ENCODE measurements at places on chromosomes 2 and 18.

DNA sequence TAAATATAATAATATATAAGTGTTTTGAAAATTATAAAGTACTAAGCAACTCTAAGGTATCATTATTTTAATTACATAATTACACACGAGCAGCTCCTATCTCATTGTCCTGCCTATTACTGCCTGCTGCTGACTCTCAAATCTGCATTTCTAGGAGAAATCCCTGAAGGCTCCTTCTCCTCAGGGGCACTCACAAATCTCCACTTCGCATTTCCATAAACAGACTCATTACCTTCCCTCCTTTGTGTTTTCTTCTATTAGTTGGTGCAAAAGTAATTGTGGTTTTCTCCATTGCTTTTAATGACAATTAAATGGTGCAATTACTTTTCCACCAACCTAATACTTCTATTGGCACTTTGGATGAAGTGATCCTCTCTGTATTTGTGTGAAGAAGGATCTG is 135.0 kb upstream of the HNMT start:
- no peak for DNase-seq

- peak; percentile 66 for DNase-seq
Observed at GRCh38 chr18:57427429-57428201, 7.6 kb upstream of the ONECUT2 start.

DNA sequence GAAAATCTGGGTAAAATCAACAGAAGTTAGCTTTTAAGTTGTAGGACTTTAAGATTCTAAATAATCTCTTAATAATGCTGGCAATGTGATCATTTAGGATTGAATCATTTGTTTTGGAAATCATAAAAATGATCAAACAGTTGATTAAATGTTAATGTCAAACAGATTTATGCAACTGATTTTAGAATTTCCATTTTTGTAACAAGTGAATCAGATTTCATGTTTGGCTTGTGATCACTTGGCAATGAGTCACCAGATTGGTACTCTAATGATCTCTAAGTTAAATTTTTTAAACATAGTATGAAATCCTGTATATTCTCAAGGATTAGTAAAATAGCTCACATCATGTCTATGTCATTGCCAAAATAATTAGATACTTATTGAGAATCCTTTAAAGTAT is 50.1 kb upstream of the UNC80 start:
- DNase-seq, result no peak

- no peak for DNase-seq
Observed at GRCh38 chr2:180694445-180695421, 285.7 kb upstream of the UBE2E3 start.

- DNase-seq, result no peak
Observed at GRCh38 chr2:151067658-151068369, 193.8 kb downstream of the RBM43 start.

- peak; percentile 0 for DNase-seq
Observed at GRCh38 chr18:15165048-15165447, 417.1 kb downstream of the ANKRD30B start.

GRCh38 chr2:23916727-23917405 is 10.1 kb downstream of the ATAD2B start:
- peak; percentile 42 for DNase-seq

- no peak for DNase-seq
Observed at GRCh38 chr2:70420143-70420542, 118.3 kb upstream of the FAM136A start.

DNA sequence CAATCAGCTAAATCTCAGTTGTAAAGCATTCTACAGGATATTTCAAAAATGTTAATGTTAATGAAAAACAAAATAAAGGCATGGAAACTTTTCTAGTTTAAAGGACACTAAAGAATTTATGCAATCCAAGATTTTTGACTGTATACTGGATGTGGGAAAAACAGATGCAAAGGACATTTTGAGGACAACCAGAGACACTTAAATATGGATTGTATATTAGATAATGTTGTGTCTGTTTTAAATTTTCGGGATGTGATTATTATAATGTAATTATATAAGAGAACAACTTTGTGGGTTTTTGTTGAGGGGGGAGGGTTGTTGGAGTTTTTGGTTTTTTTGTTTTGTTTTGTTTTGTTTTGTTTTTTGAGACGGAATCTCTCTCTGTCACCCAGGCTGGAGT is 30.9 kb downstream of the PSMA8 start:
- DNase-seq, result no peak

DNA sequence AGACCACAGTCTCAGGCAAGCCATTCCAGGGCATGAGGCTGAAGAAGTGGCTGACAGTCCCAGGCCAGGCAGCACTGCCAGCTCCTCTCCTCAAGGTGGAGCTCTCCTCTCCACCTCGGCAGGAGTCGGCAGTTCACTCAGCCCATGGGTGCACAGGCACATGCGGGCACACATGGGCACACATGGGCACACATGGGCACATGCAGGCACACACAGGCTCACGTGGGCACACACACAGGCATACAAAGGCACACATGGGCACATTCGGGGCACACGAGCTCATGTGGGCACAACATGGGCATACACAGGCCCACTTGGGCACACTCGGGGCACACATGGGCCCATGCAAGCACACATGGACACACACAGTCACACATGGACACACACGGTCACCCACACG is 65.3 kb upstream of the TAF1B start:
- no peak for DNase-seq

GRCh38 chr2:182368996-182369395 is 57.8 kb downstream of the PDE1A start:
- DNase-seq, result no peak

DNA sequence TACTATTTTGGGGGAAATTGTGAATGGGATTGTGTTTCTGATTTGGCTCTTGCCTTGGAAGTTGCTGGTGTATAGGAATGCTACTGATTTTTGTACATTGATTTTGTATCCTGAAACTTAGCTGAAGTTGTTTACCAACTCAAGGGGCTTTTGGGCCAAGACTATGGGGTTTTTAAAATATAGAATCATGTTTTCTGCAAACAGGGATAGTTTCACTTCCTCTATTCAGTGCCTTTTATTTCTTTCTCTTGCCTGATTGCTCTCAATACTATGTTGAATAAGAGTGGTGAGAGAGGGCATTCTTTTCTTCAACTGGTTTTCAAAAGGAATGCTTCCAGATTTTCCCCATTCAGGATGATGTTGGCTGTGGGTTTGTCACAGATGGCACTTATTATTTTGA is 1383.8 kb upstream of the ACVR2A start:
- DNase-seq, result no peak

GRCh38 chr2:73776381-73776780 is 3.5 kb downstream of the DUSP11 start:
- no peak for DNase-seq

GRCh38 chr18:63074981-63075404 is 244.6 kb downstream of the BCL2 start:
- peak; percentile 84 for DNase-seq

DNA sequence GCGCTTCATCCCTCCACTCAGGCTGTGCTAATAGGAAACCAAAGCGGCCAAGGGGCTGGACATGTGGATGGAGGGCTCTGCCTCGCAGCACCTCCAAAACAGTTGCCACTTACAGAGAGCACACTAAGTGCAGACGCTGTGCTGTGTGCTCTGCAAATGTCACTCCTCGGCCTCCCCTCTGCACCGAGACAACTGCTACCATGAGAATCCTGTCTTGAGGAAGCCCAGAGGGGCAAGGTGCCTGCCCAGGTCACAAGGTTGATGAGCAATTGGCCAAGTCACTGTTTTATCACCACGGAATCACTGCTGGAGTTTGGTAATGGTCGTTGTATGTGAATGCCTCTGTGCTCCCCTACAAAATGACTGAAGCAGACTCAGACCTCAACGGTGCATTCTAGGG is 132.2 kb downstream of the SEPTIN10 start:
- DNase-seq, result no peak

DNA sequence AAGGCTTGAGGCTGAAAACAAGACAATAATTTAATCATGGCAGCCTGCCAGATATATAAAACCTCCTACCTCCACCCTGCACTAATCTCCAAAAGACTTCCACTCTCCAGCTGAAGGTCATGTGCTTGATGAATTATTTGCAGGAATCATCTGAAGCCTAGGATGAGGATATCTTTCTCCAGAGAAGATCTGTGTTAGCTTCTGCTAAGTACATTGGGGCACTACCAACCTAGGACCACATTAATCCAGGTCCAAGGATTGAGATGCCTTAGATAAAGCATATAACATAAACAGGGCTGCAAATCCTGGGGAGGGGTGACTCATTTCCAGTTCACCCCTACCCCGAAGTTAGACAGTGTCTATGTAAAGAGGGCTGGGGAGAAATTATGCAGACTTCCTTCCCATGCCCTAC is 80.5 kb upstream of the FRZB start:
- no peak for DNase-seq

DNA sequence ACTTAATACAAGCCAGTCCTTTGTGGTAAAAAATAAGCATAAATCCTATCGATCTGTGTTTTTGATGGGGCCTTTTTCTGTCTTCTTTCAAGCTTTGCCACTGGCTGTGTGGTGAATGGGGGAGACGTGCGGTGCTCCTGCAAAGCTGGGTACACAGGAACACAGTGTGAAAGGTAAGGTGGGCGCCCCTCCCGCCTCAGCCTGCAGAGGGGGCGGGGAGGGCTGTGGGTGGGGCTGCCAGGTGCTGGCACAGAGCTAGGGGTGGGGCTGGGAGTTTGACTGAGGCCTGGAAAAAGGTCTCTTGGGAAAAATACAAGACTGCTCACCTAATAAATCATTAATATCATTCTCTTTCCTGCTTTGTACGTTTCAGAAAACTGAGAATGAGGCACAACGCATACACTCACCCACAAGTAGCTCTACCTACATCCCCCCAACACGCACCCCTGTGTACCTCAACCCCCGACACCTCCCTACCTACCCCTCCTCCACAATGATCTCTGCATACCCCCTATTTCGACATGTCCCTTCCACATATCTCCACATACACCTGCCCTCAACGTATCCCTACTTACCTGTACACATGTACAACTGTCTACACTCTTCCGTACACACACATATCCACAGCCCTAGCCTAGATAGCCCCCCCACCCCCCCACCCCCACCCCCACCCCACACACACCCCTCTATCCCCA is 129.7 kb upstream of the TTC39C start:
- DNase-seq, result no peak

- no peak for DNase-seq
Observed at GRCh38 chr18:49846361-49846662, 33.0 kb upstream of the ACAA2 start.

DNA sequence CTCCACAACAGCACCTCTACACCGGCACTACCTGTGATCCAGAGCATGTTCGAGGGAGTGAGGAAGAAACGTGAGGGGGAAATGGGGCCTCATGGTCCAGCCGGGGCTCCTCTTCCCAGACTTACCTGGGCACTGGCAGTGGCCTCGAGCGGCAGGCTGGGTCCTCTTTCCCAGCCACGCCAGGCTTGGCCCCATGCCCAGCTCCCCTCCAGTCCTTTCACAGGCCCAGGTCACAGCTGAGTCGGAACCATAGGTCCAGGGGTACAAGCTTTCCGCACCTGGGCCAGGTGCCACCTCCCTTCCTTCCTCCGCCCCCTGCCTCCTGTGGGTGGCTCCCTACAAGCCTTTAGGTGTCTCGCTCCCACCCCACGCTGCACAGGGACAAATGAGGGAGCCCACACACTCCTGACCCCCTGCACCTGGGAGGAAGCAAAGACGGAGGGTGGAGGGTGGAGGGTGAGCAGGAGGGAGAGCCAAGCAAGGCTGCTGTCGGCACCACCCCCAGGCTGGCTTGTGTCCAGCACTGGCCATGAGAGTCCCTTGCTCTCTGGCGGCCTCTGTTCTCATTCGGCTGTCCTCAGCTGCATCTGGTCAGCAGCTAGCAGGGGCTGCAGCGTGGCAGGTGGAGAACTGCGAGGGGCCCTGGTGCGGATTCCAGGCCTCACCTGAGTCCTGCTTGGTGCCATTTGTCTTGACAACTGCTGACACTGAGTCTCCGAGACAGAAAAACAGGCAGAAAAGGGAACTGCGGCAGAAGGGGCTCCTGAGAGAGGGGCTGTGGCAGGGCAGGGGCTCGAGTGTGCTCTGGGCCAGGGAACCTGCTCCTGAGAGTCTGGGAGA is 26.8 kb downstream of the ADRA2B start:
- DNase-seq, result no peak

DNA sequence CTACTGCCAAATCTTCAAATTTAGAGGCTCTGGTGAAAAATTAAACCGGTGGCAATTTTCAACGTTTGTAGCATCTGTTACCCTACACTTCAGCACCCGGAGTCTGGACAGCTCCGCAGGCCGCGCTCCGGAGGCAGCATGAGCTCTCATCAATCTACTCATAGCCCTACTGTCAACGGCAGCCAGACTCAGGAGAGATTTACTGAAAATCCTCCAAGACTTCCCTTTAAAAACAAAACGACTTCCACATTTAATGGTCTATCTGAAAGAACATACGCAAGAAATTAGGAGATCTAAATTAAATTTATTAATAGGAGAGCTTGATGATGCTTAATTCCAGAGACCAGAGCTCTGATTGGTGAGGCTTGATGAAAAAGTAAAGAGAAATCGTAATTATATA is 970 bp upstream of the ADCYAP1 start:
- DNase-seq, result peak; percentile 73

DNA sequence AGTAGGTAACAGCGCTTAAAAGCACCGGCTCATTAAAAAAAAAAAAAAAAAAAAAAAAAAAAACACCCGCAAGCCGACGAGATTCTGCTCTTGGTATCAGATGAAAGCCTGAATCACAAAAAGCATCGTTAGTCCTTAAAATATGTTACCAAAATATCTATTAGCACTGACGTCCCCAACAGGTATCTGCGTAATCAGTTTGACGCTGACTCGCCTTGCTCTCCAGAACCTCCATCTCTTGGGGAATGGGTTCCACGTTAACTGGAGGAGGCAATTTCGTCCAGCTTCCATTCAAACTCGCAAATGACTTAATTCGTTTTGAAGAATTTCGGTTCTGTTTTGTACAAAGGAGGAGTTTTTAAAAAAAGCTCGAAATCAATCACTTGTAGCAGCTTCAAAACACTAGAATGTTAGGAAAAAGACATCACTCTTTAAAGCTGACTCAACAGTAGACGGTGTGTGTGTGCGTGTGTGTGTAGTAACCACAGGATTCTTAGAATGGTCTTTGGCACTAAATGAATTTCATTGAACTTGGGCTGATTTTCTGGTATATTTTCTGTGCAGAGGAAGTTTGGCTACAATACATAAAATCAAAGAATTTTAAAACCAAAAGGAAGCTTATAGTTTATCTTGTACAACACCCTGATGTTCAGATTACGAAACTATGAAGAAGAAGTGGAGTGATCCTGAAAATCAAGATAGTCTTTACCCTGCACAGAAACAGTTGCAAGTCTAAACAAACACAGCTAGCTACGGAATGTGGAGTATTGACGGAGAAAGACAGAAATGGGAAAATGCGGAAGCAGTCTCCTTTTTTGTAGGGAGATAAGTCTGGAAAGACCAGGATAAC is 1.1 kb upstream of the PGAP1 start:
- no peak for DNase-seq

DNA sequence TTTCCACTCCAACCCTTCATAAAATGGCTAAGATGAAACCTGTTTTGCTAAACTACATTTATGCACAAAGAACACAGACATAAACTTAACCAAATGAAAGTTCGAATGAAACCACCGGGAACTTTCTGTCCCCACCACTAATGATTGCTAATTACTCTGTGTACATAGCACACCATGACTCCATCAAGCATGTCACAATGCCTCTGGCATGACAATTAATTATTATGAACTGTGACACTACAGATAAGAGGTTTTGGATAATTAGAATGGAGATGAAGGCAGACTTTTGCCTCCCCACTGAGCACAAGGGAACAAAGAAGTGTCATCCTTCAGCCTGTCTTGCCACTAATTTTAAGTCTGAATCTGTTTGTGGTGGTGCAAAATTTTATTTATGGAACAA is 1.5 kb downstream of the DAPL1 start:
- DNase-seq, result peak; percentile 30

All from mesendoderm (in vitro differentiated cells).